ENCODE measurements at places on chromosomes 6 and 20.

- no peak for DNase-seq
Observed at GRCh38 chr6:19463250-19463649, 373.9 kb upstream of the ID4 start.

- no peak for DNase-seq
Observed at GRCh38 chr6:118717106-118717505, 65.7 kb upstream of the CEP85L start.

DNA sequence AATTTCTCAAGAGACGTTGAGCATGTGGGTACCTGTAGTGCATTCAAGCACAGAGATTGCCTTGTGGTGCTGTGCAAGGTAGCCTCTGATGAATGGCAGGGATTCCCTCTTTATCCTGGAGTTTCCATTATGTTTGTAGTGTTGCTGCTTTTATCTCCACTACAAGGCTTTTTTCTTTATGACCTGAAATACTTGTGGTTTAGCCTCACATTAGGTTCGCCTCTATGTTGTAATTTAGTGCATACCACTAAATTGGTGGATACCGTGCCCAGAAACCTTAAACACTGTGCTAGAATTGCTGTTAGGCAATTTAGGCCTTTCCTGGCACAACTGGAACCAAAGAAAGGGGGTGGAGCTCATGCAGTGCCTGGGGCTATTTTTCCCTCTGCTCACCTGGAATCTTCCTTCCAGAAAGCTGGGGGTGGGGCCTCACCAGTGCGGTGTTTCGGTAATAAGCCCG is 76.8 kb downstream of the NCOA7 start:
- no peak for DNase-seq

- DNase-seq: no peak
Observed at GRCh38 chr20:63009988-63010769, 3.4 kb upstream of the BHLHE23 start.

GRCh38 chr6:80211286-80211685 is 104.8 kb downstream of the BCKDHB start:
- no peak for DNase-seq

DNA sequence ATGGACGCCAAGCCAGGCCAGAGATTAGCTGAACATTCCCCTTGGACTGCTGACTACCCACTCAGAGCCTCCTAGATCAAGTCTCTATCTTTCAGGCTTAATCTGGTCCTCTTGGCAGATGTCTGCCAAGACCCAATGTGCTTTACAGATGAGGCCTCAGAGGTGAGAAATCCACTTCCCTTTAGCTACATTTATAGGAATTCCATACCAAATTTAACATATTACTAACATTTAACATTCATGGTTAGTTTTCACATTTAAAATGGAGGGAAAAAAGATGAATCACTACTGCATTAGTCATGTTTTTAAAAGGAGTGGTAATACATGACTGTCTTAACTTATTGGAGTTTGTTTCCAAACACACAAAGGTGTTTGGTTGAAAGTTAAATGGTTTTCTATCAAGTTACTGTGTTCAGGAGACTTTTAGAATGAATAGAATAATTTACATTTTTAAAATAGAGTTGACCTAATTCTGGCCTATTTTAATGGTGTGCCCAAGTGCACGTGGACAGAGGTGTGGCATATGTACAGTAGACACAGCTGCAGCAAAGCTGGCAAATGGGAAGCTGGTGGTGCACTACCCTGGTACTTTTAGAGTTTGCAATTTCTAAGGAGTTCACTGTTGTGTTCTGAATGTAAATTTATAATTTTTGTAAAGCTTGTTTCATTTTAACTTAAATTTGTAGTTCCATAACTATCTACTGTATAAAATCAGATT is 41.9 kb upstream of the CALHM6 start:
- DNase-seq: no peak

GRCh38 chr6:31246051-31246521 is 25.8 kb downstream of the HLA-C start:
- DNase-seq: no peak

GRCh38 chr20:46111028-46111835 is 6.9 kb upstream of the CD40 start:
- peak; percentile 74 for DNase-seq

GRCh38 chr20:42598581-42598980 is 591.1 kb downstream of the PTPRT start:
- no peak for DNase-seq

DNA sequence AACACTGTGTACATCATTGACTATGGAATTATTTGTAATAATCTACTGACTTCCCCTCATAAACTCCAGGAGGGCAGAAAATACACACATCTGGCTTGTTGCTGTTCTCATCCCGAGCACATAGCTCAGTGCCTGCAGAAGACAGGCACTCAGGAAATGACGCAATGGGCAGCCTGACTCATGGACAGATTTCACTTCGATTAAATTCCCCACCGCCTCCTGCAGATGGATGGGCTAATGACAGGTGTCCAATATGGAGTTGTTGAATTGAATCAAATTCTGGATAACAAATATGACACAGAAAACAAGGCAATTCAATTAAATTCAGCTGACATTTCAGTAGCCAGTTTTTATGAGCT is 9.1 kb downstream of the ANKRD60 start:
- DNase-seq: peak; percentile 12

- DNase-seq: no peak
Observed at GRCh38 chr6:150764334-150765066, 101.0 kb upstream of the MTHFD1L start.

GRCh38 chr20:39039261-39039660 is 77.1 kb downstream of the DHX35 start:
- no peak for DNase-seq

- no peak for DNase-seq
Observed at GRCh38 chr6:155158030-155158843, 105.6 kb upstream of the CLDN20 start.

GRCh38 chr20:47622118-47622665 is 120.5 kb downstream of the NCOA3 start:
- no peak for DNase-seq

- DNase-seq: no peak
Observed at GRCh38 chr6:88105741-88106340, 58.2 kb downstream of the SPACA1 start.

- no peak for DNase-seq
Observed at GRCh38 chr6:112086744-112087135, 542 bp downstream of the TUBE1 start.

DNA sequence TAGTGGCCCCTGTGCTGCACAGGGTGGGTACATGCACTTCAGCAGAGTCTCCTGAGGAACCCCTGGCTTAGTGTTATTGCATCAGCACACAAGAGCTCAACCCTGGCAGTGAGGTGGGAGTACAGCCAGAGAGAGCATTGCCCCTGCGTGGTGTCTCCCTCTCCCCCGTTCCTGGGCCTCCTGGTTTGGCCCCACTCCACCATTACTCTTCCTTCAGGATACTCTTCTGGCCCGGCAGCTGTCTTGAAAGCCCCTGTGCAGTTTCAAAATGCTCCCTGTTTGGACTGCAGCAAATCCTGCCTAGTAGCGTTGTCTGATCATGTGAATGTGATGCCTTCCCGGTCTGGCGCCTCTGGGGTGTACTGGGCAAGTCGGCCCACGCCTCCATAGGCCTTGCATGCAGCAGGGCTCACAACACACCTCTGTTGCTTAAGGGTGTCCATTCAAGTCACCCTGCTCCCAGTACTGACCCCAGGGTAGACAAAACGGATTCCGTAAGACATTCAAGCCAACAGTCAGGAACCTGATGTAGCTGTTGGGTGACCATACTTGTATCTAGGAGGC is 32.1 kb downstream of the TXNDC5 start:
- no peak for DNase-seq

DNA sequence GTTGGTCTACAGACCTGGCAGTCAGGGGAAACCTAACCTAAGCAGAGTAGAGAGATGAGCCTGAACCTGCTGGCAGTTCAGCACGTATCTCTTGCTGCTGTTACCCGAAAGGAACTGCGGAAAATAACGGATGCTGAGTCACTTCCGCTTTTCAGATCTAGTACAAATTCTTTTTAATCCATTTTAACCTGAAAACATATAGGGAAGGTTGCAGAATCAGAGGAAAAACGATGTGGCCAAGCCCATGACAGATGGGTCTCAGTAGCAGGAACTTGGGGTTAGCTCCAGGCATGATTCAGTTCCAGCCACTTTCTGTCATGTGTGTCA is 351.9 kb upstream of the PRND start:
- no peak for DNase-seq

GRCh38 chr20:24460712-24461111 is 8.7 kb upstream of the SYNDIG1 start:
- DNase-seq: no peak

DNA sequence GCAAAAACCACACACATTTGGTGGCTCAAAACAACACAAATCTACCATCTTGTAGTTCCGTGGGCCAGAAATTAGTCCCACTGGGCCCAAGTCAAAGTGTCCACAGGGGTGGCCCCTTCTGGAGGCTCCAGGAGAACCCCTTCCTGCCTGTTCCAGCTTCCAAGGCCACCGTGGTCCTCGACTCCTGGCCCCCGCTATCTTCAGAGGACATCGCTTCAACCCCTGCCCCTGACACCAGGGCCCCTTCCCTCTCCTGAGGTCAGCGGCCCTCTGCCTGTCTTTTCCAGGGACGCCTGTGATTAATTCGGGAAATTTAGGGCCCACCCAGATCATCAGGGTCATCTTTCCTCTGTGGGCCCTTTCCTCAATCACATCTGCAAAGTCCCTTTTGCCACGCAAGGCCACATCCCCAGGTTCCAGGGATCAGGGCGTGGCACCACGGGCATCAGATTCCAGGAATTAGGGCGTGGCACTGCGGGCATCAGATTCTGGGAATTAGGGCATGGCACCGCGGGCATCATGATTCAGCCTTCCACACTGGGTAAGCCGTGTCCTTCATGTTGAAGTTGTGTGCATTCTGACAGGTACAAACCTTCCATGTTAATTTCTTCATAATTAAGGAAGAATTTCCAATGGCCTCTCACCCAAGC is 59.9 kb upstream of the SMOC2 start:
- peak; percentile 55 for DNase-seq

DNA sequence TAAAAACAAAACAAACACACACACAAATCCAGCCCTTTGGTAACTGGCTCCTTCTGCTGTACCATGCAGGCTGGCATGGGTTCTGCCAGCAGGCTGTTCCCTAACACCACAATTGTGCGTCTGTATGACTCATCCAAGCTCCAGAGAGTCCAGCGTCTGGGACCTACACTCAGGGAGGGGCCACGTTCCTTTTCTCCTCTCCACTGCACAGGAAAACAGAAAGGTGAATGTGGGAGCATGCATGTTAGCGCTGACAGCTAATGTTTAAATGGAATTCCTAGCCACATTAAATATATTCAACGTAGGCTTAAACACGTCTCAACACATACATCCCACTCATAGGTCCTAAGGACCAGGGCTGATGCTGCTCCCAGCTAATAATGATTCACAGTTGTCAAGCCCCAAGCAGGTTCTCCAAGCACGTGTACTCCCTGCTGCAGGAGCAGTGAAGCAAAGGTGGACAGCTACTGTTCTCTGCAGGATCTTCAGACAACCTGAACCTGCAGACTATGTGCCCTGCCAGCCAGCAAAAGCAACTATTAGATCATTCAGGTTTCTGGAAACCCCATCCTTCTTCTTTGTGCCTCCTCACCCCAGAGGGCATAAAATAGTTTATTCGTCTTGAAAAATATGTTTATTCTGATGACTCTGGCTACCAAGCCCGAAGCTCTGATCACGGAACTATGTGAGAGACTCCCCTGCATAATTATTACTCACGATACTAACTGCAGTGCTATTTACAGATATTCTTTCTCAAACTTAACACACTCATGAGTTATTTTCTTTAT is 20.9 kb downstream of the MAP1LC3A start:
- no peak for DNase-seq

DNA sequence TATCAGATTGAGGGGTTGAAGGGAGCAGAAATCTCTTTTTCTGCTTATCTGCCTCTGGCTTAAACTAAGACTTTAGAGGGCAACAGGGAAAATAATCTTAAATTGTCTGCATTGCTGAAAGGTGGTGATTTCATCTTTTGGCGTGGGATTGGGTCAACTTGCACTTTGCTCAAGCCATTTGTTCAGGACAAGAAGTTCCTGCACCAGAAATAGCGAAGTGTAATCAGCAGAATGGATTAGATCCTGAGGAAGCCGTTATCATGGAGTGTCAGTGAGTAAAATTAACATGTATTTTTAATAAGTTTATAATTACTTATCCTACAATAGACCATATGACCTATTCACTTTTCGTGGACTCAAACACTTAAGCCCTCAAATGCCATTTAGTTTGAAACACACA is 249.3 kb downstream of the CD83 start:
- no peak for DNase-seq

DNA sequence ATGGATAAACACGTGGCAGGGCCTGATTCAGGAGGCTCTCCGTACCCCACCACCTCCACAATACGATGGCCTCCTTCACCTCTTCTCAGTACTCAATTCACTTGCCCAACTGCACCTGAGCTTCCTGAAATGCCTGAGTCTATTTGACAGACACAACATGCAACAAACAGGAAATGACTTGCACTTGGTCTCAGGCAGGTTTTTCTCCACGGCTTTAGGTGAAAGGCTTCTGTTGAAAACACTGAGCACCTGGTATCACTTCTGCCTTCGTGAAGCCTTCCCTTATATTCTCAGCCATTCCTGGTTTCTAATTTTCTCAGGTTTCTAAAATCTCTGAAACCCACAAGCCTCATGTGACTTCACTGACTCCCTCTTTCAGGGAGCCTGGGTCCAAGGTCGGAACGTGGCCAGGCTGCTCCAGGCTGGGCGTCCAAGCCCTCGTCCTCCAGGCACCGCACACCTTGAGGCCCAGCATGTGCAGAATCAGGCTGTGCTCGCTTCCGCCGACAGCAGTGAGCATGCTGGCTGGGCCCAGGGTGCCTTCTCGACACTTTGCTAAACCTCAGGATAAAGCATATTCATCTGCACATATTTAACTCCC is 34.7 kb downstream of the TAF4 start:
- no peak for DNase-seq

- no peak for DNase-seq
Observed at GRCh38 chr6:66556936-66557335, 849.9 kb upstream of the EYS start.

DNA sequence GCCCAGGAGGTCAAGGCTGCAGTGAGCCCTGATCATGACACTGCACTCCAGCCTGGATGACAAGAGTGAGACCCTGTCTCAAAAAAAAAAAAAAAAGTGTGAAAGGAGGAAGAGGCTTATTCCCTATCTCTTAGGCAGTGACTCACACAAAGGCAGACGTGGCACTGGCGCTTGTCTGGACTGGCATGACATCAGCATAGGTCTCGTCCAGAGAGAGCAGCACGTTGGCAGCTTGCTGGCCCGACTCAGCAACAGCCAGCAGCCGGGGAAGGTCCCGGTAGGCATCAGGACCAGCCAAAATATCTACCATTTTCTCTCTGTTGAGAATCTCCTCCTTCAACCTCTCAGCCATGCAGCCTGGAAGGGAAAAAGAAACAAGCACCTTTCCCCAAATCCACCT is 14.1 kb downstream of the CDK5RAP1 start:
- DNase-seq: no peak
